ENCODE measurements at places on chromosomes 11 and 22. TPM values are rescaled to one million over a fixed set of nuclear protein-coding genes. Genes with fewer than 3 reads are reported as not detected.

Gene FOLR2
- not detected for total RNA-seq

Gene IGSF9B
- total RNA-seq, result 1.6 TPM

Gene SLC22A12
- total RNA-seq, result not detected

Gene LRRN4CL
- 5.3 TPM for total RNA-seq

Gene BATF2
- 0.51 TPM for total RNA-seq

Gene CADM1
- total RNA-seq, result 0.09 TPM

Gene CHADL
- 0.17 TPM for total RNA-seq

Gene ZP1
- total RNA-seq, result 0.93 TPM

Gene NELL1
- not detected for total RNA-seq

Gene OR2AG2
- not detected for total RNA-seq

Gene MS4A6A
- not detected for total RNA-seq

Gene BEST1
- 1.5 TPM for total RNA-seq

Gene MIOX
- total RNA-seq, result 0.43 TPM

Gene KCNK4
- total RNA-seq, result not detected

Gene LINC01488
- total RNA-seq, result not detected

Gene IRAG1
- 4.2 TPM for total RNA-seq

Gene SPDYC
- total RNA-seq, result not detected

Gene VSIG10L2
- total RNA-seq, result not detected

Gene ANGPTL5
- total RNA-seq, result not detected

Gene PLAAT5
- total RNA-seq, result 2.3 TPM

Gene NLRP14
- not detected for total RNA-seq

Gene MMP13
- total RNA-seq, result not detected

Gene LRRC10B
- not detected for total RNA-seq

Gene GPHA2
- total RNA-seq, result not detected

Gene MYOD1
- 0.51 TPM for total RNA-seq

Gene FOLR1
- total RNA-seq, result not detected

Gene SRRD
- total RNA-seq, result 15.2 TPM

Gene MS4A14
- not detected for total RNA-seq

Data from pericardium fibroblast (primary cell).